Fibroblast of skin of right quadriceps (primary cell): ENCODE measurements at places on chromosomes 4 and X.
A peak's percentile ranks its signal among the peaks of the same experiment; 100 is the strongest.

- DNase-seq = no peak
Measured at GRCh38 chr4:163666332-163666873, 171.9 kb downstream of the TMA16 start.

GRCh38 chrX:153444333-153445011 is 1.4 kb downstream of the TREX2 start:
- no peak for DNase-seq

GRCh38 chr4:2950221-2950989 is 12.8 kb downstream of the NOP14 start:
- DNase-seq = no peak

DNA sequence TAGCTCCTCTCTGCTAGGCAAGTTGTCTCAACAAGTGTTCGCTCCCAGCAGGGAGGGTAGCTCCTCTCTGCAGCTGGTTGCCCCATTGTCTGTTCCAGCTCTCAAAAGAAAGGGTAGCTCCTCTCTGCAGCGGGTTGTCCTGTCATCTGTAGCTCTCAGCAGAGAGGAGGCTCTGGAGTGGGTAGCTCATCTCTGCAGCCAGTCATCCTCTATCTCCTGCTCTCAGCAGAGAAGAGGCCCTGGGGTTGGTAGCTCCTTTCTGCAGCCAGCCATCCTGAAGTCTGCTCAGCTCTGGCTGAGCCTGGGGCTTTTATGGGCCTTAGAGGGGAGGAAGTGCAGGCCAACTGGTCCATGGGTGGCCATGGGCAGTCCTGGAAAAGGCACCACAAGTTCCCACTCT is 342.7 kb downstream of the PTTG2 start:
- DNase-seq = no peak

GRCh38 chrX:47752685-47753084 is 84.0 kb upstream of the ZNF81 start:
- DNase-seq = no peak

DNA sequence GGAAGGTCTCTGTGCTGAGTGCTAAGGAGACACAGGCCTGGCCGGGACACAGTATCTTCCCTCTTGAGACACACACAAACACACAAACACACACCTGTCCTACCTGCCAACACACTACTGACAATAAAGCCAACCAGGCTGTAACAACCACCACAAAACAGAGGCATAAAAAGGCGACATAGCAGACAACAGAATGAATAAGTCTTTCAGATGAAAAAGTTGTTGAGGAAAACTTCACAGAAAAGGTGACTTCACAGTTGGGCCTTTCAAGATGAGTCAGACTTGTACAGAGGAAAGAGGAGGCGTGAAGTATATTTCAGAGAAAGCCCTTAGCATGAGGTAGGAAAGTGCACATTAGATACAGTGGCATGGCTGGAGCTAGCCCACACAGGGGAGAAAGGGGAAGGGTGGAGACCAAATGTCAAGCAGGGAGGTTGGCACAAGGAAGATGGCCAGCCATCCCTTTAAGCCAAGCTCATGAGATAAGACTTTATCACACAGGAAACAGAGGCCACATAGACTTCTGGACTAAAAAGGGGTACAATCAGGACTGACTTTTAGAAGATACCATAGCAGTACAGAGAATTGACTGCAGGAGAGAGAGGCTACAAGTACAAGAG is 54.0 kb downstream of the SLC9A7 start:
- peak; percentile 22 for DNase-seq

GRCh38 chr4:116389139-116389538 is 696.2 kb downstream of the TRAM1L1 start:
- DNase-seq = no peak

- peak; percentile 73 for DNase-seq
Measured at GRCh38 chr4:184444215-184444952, 30.0 kb downstream of the IRF2 start.

- DNase-seq = no peak
Measured at GRCh38 chr4:3308691-3309090, 15.9 kb downstream of the RGS12 start.

DNA sequence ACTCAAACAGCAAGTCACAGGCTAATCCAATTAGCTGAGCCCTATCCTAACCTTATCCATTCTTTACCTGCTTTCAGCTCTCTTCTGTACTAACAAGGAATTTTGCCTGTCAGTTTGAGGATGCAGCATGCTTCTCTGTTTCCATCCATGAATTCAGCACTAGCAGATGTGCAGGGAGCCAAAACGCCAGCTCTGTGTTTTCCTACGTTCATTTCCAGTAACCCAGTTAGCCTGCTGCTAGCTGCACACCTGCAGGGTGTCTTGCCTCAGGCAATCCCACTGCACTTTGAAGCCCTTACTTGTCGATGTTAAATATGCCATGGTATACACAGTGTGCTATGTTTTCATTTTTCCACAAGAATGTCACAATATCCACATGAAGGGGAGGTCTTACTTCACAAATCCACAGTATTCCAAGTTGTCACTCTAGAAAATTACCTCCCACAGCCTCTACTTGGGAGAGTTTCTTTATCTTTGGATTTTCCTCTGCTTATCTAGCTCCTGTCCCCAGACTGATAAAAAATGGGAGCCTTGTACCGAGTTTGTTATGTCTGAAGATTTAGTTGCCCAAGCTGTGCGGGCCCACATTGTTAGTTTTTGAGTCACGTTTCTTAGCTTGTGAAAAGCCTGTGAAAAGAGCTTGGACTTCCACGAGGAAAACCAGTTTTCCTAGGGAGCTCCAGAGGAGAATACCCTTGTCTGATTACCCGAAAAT is 127.6 kb upstream of the HHIP start:
- DNase-seq = no peak

DNA sequence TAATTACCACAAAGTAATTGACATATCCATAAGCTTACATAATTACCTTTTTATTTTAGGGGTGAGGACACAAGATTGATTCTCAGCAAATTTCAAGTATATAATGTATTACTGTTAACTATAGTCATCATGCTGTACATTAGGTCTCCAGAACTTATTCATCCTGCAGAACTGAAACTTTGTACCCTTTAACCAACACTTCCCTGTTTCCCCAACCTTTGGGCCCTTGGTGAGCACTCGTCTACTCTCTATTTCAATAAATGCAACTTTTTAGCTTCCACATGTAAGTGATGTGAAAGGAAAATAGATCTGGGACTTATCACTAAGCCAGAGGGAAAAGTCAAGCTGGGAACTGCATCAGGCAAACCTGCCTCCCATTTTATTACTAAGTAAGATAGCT is 33.6 kb upstream of the CCNG2 start:
- no peak for DNase-seq

- no peak for DNase-seq
Measured at GRCh38 chrX:96183843-96184242, 500.8 kb upstream of the DIAPH2 start.

- DNase-seq = peak; percentile 83
Measured at GRCh38 chrX:150362599-150363481, at the start of gene MAMLD1. Gene MAMLD1 (plus strand): TSS chrX:150363317. CDS start chrX:150445517, 82,200 bp downstream.

DNA sequence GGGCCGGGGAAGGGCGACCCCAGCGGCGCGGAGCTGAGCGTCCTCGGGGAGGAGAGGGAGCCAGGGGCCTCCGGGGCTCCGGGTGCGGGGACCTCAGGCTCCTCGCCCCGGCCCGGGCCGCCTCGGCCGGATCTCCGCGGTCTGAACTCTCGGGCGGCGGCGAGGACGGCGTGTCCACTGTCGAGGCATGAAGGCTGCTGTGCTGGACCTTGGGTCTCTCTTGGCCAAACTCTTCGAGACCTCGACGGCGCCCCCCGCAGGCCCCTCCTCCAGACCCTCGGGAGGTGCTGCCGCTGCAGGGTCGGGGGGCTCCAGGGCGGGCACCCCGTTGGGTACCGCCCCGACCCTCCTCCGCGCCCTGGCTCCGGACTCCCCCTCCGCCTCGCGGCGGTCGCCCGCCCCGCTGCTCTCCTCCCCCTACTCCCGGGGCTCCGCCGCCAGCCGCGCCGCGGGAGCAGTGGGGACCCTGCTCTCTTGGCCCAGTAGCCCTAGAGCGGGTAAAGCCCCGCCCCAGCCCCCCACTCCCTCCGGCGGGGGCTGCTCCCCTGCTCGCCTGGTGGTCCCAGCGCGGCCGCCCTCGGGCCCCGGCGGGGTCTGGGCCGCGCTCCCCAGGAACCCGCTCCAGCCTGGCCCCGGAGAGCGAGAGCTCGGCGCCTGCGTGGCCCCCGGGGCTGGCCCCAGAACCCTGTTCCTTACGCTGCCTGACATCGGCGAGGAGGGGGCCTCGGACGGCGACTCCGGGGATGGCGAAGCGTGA is 564 bp downstream of the FAM149A start:
- DNase-seq = no peak
